ENCODE measurements at places on chromosomes 4 and X.

GRCh38 chrX:65136424-65136823, 160.2 kb upstream of the ZC4H2 start:
- DNase-seq, result no peak

DNA sequence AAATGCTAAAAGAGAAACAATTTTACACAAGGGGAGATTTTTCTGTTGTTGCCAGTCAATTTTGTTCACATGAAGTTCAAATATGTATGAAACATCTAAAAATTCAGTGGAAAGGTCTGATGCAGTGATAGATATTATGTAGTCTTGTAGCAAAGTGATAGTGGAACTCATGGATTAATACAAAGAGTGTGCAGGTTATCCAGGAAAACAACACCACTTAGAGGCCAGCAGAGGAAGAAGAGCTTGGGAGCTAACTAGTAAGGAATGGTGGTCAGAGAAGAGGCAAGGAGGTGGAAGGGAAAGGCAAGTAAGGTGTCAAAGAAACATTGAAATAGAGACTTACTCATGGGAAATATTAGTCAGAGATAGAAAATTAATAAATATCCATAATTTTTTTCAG, 395.6 kb downstream of the MAPK10 start:
- DNase-seq, result no peak

DNA sequence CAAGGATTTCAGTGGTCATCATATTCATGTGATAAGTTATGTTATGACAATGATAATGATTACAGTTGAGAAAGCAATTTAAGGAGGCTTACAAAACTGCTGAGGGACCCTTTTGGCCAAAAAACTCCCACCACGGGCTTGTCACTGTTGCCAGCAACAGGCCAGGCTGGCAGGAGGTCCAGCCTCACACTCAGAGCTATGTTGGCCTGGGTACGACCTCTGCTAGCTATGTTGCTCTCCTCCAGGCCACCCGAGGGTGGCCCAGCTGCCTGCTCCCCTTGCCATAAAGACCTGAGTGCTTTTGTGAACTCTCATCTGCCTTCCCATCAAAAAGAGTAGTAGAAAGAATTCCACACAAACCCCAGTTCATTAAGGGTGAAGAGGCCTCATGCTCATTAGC, 52.0 kb downstream of the MID1 start:
- no peak for DNase-seq

DNA sequence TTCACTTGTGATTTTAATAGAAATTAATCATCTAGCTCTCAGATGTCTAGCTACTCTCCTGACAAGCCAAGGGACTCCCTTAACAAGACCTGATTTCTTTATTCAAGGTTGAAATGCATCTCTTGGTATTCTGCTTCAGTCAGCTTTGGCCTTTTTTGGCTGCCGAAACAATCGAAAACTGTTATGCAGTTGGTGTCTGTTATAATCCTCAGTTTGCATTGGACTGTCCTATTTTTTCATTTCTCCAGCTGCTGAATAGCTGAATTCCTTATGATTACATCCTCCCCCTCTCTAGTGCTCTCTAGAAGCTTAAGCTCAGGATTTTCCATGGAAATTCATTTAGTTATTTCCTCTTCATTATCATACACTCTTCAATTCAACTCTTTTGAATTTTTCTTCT, 177.2 kb downstream of the TRIML1 start:
- DNase-seq, result no peak

DNA sequence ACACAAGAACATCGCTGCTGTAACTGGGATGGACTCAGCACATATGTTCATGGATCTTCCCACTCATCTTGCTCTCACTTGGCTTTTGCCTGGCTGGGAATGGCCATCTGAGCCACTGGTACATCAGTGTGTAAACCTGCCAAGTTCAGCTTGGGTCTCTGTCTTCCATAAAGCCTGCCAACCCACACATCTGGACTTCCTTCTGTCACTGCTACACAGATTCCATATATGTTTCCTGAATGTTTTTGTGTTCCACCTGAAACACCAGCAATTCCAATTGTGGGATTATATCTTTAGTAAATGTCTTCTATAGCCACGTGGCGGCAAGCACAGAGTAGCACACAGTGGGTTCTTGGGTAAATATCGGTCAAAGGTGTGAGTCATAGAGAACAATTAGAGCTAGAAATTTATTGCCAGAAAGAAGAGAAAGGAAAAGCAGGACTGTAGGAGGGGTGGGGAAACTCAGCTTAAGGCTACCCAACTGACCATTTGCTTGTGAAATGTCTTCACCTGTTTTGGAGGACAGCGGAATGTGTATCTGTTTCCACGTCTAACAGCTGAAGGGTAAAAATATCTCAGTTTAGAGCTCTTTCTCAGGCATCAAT, 125.9 kb downstream of the MFAP3L start:
- no peak for DNase-seq

- DNase-seq, result no peak
Measured at GRCh38 chrX:44569122-44569521, 26.5 kb upstream of the FUNDC1 start.

DNA sequence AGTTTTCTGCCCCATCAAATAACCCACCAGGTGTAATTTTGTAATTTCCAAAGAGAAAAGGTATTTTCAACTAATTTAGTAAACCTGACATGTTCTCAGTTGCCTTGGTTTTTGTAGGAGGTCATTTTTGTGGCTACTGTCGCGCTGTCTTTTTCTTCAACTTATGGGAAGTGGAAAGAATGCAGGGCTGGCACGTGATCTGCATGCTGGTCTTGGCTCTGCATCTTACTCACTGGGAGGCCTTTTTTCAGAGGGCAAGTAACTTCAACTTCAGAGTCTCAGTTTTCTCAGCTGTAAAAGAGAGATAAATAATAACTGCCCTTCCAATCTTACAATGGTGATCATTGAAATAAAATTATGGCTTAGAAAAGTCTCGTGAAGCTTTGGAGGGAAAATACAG, 109.9 kb upstream of the SMIM10 start:
- DNase-seq, result no peak

Data from stimulated activated CD4-positive, alpha-beta T cell treated with anti-CD3 and anti-CD28 coated beads, Interleukin-15, amount 100 ng/mL, for 48 hours (primary cell).